ENCODE measurements at places on chromosomes 6 and 20. TPM values are rescaled to one million over a fixed set of nuclear protein-coding genes. Genes with fewer than 3 reads are reported as not detected.

SIRPB2 gene
- total RNA-seq: 0.13 TPM

SLC22A16 gene
- not detected for total RNA-seq

PACRG gene
- total RNA-seq: under 0.01 TPM

CDSN gene
- under 0.01 TPM for total RNA-seq

CALHM4 gene
- 0.13 TPM for total RNA-seq

IFT52 gene
- total RNA-seq: 31.4 TPM

COL10A1 gene
- not detected for total RNA-seq

LAMP5 gene
- total RNA-seq: 1.0 TPM

TRIM31 gene
- total RNA-seq: not detected

SCRT2 gene
- not detected for total RNA-seq

KCNK16 gene
- total RNA-seq: not detected

ARFGEF3 gene
- total RNA-seq: 2.5 TPM

PBX2 gene
- 46.8 TPM for total RNA-seq

POU3F2 gene
- total RNA-seq: not detected

CRIP3 gene
- not detected for total RNA-seq

SMLR1 gene
- not detected for total RNA-seq

All from dermis microvascular lymphatic vessel endothelial cell (primary cell).